HuH-7 (cell line): ENCODE measurements at places on chromosomes 16 and 17.

- no peak for DNase-seq
Observed at GRCh38 chr17:82702231-82702927, 3.9 kb upstream of the RAB40B start.

DNA sequence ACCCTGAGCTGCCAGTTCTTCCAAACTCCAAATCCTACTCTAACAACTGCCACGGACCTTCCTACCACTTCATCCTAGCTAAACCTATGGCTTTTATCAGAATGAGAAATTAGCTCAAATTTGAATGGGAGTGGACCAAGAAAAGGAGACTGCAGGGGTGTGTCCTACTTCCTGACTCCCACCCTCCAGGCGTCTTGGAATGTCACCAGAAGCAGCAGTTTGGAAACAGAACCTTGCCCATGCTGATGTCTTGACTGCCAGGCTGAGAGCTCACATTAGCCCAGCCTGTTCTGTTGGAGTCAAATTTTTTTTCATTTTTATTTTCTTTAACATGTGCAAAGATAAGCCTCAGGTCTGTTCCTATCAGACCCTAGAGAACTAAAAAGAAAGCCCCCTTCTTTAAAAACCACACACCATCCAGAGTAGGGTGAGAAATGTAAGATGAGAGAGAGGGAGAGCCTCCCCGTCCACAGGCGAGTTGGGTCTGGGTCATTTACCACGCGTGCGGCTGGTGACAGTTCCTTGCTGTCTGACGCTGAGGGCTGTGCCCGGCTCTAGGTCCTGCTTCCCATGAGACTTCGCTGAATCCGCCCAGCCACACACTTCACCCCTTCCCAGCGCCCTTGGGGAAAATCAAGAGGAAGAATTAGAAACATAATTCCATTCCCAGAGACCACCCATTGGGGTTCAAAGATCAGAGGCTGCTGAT is 54.3 kb downstream of the WNT3 start:
- DNase-seq, result no peak

GRCh38 chr16:264440-264951 is 11.2 kb downstream of the RGS11 start:
- DNase-seq, result no peak

GRCh38 chr16:68710211-68710610 is 26.9 kb upstream of the CDH1 start:
- no peak for DNase-seq

GRCh38 chr17:51914577-51914976 is 243.9 kb downstream of the CA10 start:
- no peak for DNase-seq

- DNase-seq, result no peak
Observed at GRCh38 chr17:64154717-64155116, 24.8 kb upstream of the ERN1 start.

DNA sequence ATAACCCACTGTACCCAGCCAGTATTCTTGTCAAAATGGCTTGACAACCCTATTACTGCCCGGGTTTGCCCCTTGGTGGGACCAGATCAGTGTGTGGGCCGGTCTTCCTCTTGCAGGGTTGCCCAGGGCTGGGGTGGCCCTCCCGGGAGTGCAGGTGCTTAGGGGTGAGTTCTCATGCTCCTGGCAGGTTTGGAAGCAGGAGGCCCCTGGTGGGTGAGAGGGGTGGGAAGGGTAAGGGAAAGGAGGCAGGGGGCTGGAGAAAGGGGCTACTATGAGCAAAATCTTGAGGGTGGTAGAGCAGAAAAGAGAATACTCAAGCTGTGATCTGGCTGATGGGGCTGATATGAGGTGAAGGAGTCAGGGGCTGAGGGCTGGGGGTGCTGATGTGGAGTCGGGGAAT is 6.5 kb downstream of the CD300A start:
- DNase-seq, result no peak

- no peak for DNase-seq
Observed at GRCh38 chr16:31355431-31356100, 590 bp downstream of the ITGAX start.
